Fibroblast of the aortic adventitia (primary cell): ENCODE measurements at places on chromosomes 6 and 20.

DNA sequence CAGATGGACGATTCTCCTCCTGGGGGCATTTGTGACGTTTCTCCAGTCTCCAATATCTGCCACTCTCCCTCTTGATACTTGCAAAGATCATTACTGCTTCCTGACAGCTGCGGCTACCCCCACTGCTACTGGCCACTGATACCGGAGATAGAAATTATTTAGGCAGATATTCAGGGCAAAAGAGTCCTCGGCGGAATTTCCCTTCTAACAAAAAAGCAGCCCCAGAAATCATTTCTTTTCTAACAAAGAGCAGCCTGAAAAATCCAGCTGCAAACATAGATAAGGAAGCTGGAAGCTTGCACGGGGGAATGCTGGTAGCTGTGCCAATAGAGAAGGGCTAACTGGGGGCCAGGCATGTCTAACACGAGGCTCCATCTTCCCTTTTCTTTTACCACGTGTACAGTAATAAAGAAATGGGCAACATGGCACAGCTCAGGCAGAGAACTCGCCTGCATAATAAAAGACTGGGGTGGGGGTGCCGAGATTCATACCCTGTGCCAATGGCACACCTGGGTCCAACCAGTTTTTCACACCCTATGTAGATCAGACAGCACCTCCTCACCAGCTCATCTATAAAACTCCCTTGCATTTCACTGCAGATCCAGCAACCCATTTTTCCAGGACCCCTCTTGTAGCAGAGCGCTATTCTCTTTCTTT, 6.1 kb downstream of the TP53RK start:
- DNase-seq, result peak; percentile 59

GRCh38 chr6:54698974-54699373, 147.6 kb upstream of the FAM83B start:
- DNase-seq, result no peak

DNA sequence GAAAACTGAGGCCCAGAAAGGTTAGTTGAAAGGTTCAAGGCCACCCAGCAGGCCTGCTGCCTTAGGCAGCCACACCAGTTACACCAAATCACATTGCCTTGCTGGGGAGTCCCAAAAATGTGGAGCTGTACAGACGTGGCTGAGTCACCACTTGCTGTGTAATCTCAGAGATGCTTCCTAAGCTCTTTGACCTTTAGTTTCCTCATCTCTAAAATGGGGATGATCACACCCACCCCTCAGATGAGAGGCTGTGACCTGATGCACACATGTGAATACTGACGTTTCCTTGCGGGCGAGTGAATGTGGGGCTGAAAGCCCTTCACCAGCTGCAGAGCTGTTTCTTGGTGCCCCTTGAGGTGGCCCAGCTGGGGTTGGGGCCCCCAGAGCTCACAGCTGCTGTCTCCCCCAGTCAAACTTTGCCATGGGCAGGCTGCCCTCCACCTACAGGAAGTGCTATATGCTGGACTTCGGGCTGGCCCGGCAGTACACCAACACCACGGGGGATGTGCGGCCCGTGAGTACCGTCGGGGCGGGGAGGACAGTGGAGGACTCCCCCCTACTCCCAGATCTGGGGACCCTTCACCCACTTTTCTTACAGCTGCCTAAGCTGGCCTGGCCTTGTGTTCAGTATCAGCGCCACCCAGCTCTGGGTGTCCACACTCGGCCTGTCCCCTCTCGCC, 11.0 kb downstream of the TTBK1 start:
- DNase-seq, result no peak

DNA sequence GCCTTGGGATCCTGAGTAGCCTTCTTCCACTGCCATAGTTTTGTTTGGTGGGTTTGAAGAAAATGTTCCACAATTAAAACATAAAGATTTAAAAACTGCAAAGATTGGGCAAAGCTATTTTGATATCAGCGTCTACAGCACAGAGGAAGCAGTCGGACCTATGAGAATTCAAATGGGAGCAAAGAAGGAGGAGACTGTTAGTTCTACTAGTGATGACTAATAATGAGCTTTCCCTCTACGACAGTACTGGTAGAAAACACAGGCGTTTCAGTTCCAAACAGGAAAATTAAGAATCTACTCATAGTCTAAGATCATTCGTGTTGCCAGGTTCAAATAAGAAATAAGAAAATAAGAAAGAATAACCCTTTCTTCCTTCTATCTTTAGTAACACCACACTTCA, 121.2 kb downstream of the INSM1 start:
- no peak for DNase-seq

DNA sequence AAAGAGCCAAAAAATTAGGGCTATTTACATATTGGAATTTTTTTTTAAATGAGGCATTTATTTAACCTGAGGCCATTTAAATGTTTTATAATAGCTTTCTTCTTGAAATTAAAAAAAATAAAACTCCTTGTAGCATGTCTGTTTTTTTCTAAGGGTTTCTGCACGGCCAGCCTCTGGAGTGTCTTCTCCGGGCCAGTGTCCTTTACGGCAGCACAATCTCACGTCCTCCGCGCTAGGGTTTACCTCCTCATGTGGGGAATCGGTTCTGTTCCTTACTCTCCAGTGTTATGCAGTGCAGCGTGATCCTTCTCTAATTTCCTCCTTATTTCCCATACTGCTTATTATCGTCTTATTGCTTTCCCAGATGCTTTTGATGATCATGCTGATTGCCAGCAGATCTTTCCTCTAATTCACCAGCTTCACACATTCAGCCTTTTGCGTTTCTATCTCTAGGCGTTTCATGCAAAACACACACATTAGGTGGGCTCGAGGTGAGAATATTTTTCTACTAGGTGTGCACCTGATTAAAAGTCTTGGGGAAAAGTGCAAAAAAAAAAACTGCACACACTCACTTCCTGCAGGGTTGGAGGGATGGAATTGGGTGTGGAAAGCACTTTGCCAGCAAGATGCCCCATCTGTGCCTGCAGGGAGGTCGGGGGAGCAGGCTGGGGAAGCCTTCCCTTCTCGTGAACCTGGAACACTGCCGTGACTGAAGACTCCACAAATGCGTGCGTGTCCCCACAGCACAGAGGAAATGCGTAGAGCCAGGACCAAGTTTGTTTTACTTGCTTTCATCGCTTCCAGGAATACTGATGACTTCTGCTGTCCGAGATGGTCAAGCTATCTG, 56.1 kb downstream of the PSMG4 start:
- DNase-seq, result no peak

GRCh38 chr20:59670786-59671492, 66.6 kb downstream of the PHACTR3 start:
- DNase-seq, result no peak

GRCh38 chr6:145313041-145313855, 422.1 kb downstream of the EPM2A start:
- no peak for DNase-seq

GRCh38 chr6:90989763-90990162, 402.9 kb upstream of the MAP3K7 start:
- no peak for DNase-seq

- no peak for DNase-seq
Measured at GRCh38 chr6:19994909-19995308, 157.7 kb downstream of the ID4 start.

- no peak for DNase-seq
Measured at GRCh38 chr6:37931066-37931465, 111.5 kb downstream of the ZFAND3 start.

- no peak for DNase-seq
Measured at GRCh38 chr20:63284083-63284440, 8.9 kb upstream of the COL20A1 start.

DNA sequence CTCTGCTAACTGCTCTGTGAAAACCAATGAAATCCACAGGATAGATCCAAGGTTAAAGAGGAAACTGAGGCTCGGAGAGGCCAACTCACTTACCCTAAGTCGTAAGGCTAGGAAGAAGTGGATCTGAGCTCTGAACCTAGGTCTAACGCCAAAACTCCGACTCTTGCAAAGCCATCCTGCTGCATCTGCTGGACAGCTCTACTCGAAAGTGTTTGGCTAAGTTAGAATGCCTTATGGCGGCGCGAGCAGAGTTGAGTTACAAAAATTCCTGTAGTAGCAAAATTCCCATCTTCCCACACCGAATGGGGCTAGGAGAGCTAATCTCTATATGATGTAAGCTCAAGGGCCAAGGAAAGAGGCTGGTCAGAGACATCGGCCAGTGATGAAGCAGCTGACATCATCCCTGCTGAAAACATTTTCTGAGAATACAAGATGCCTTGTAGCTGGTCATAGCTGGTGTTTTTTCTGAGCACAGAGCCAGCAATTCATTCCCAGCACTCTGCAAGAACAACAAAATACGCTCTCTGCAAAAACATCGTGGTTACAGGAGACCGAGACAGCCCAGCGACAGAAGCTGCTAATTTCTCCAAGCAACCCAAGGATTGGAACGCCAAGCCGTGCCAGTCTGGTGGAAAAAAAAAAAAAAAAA, 1.8 kb downstream of the SPATA2 start:
- peak; percentile 31 for DNase-seq

DNA sequence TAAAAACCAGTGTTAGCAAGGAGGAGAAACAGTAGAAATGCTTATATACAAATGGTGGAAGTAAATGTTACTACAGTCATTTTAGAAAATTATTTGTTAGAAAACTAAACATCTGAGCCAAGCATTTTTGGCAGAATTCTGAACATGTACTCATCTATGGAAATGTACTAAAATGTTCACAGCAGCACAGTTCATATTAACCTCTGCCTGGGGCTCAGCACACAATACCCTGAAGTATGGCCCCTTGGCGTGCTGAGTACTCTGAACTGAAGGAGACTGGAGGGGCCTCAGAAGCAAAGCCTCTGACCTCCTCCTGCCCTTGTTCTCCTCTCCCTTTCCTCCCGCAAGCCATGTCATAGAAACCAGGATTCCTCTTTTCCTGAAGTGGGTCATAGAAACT, 66.2 kb upstream of the RALGAPA2 start:
- no peak for DNase-seq

DNA sequence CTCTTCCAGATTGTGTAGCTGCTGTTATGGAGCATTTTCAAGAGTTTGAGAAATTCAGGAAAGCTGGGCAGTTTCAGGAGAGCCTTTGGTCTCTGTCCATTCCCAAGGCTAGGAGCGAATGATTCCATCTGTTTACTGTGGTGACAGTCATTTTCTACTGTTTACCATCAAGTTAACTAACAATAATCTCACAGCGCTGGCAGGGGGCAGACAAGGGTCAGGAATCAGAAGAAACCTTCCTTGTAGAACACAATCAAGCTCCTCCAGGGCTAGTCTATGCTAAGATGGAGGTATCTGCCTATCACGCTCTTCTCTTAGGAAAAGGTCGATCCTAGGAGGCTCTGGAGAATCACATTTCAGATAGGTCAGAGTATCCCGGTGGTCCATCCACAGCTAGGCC, 293.9 kb downstream of the KIF16B start:
- DNase-seq, result no peak

DNA sequence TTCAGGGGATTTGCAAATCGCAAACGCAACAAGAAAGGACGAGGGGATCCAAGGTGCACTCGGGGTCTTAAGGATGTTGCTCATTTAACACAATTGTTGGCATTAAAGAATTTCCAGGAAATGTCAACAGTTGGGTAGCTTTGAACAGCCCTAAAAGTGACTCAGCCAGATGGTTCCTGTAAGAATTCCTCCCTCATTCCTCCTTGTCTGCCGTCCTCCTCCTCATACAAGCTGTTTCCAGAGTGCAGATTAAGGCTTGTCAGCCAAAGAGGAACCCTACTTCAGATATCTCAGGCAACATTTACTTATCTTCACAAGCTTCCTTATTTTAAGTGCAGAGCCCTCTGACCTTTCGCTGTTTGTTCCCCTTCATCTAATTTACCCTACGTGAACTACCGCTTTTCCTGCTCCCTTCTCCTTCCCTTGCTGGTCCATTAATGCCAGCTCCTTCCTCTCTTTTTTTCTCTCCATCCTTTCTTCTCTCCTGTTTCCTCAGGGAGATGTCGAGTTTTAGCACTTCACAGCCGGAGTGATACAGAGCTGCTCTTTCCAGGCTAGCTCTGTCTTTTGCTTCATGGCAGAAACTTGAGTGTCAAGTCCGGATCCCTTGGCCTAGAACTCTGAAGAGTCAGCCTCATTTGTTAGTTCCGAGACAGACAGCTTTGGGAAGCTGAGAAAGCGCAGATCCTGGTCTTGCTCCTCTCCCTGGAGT, 26.1 kb upstream of the TBC1D7 start:
- peak; percentile 76 for DNase-seq

DNA sequence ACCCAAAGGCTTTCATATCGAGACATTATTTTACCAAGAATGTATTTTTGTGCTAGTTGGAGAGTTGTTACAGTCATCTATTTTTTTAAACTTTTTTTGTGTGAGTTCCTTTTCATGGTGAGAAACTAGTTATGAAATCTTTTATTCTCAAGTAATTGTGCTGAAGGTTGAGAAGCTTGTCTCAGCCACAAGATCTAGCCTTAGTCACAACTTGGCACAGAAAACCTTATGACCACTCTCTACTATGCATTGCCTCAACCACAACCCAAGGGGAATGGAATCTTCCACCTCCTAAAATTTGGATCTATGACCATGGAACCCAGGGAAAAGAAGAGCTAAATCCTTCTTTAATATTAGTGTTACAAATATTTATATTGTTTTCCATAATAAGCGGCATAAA, 58.5 kb downstream of the HS3ST5 start:
- DNase-seq, result no peak

- DNase-seq, result no peak
Measured at GRCh38 chr20:36642136-36642535, 3.9 kb downstream of the SLA2 start.

GRCh38 chr20:63540417-63541186, 3.4 kb upstream of the PTK6 start:
- DNase-seq, result peak; percentile 8

GRCh38 chr6:67352717-67353116, 1282.4 kb upstream of the ADGRB3 start:
- no peak for DNase-seq

- peak; percentile 98 for DNase-seq
Measured at GRCh38 chr6:1609648-1610496, at the start of gene FOXC1. Gene FOXC1 (plus strand): TSS chr6:1609915. CDS start chr6:1610446, 531 bp downstream.

DNA sequence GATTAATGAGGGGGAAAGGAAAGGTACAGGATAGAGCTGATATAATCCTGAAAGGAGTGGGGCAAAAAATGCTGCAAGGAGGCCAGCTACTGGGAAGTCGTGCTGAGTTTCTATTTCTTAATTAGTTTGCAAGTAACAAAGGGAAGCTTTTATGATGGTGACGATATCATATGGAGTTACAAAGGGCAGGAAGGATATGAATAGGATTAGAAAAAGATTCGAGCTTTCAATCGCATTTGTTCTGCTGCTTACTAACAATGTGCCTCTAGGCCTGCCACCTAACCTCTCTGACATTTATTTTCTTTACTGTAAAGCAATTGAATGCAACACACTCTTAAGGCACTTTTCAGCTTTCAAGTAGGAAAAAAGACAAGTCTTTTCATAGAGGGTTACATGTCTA, 219.2 kb downstream of the CLVS2 start:
- no peak for DNase-seq
